ENCODE measurements at places on chromosomes 12 and 14. TPM values are rescaled to one million over a fixed set of nuclear protein-coding genes. Genes with fewer than 3 reads are reported as not detected.

IL22 gene
- total RNA-seq, result not detected

DNA sequence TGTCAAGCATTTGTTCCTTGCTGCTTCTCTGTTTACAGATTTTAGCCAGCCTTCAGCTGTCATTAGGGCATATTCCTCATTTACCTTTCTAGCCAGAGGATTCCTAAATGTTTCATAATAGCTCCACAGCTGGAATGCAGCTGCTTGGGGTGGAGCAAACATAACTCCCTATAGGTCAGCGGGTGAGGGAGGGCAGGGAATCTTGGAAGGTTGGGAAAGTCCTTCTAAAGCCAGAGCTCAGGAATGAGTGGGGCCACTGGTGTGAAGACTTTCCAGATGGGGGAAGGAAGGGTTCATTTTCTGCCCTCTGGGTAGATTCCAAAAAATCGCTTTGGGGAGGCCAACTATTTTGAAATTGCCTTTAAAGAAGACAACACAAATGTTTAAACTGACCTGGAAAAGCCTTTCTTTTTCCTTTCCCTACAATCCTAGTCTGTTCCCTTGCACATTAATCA is 16.3 kb upstream of the IRF2BPL start:
- no peak for DNase-seq

- no peak for DNase-seq
Observed at GRCh38 chr12:7352661-7353060, 48.8 kb downstream of the ACSM4 start.

- DNase-seq, result no peak
Observed at GRCh38 chr14:60485057-60485597, 736 bp downstream of the C14orf39 start.

GRCh38 chr14:74924061-74924460 is 1.0 kb upstream of the RPS6KL1 start:
- DNase-seq, result no peak

GRCh38 chr12:48311313-48311712 is 39.4 kb downstream of the ZNF641 start:
- no peak for DNase-seq

GRCh38 chr14:64186231-64187129 is 107.7 kb downstream of the ESR2 start:
- no peak for DNase-seq

C12orf54 gene
- total RNA-seq, result not detected

KRT77 gene
- total RNA-seq, result not detected

ANO4 gene
- 11.3 TPM for total RNA-seq

MGAT4C gene
- under 0.01 TPM for total RNA-seq

DAO gene
- total RNA-seq, result not detected
